ENCODE measurements at places on chromosomes 4 and X.

DNA sequence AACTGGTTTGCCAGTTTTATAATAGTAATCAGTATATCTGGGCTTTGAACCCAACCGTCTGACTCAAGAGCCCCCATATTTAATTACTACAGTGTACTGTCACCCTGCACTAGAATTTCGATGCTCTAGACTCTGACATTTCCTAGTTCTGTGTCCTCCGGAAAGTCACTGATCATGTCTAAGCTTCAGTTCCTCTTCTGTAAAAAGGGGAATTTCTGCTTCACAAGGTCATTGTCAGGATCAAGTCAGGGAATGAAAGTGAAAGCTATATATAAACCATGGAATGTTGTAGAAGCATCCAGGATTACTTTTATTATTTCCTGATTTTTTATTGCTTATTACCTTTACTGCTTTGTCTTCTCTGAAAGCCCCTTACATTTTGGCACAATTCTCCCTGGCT lies 4.0 kb upstream of the KCNIP4 start:
- DNase-seq: no peak

GRCh38 chrX:151701071-151701470 lies 5.8 kb downstream of the PRRG3 start:
- no peak for DNase-seq

- DNase-seq: no peak
Observed at GRCh38 chrX:100830547-100830946, 10.4 kb downstream of the CSTF2 start.

DNA sequence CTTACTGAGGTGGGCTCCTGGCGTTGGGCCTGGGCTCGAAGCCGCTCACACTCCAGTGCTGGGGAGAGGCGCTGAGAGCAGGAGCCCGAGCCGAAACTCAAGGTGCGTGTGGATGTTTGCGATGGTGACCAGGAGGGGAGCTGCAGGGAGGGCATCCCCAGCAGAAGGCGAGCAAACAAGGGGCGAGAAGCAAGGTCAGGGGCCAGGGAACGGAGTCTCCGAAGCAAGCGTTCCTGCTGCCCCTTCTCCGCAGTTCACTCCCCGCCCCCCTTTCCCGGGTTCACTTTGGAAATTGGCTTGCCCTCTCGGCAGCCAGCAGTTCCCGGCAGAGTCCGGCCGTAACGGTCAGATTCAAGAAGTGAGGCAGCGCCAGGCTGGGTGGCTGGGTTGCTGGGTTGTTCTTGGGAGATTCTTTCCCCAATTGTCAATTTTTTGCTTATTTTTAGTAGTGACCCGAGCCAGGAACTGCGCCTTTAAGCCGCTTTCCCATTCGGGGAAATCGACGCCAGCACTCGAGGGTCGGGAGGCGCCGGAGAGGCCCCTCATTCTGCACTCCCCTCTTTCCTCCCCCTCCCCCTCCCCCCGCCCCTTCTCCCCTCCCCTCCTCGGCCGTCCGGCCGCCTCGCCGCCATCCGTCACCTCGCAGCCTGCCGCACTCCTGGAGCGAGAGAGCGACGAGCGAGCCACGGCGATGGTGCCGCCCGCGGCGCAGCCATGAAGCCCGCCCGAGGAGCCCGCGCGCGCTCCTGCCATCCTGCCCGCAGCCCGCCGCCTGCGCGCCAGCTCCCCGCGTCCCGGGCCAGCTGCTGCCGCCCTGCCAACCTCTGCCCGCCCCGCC lies at the start of gene FRMPD3:
Gene FRMPD3 (plus strand): TSS at position 655 of the 838 bp plus-strand sequence. CDS start 76,937 bp downstream, outside the sequence.
- DNase-seq: no peak

DNA sequence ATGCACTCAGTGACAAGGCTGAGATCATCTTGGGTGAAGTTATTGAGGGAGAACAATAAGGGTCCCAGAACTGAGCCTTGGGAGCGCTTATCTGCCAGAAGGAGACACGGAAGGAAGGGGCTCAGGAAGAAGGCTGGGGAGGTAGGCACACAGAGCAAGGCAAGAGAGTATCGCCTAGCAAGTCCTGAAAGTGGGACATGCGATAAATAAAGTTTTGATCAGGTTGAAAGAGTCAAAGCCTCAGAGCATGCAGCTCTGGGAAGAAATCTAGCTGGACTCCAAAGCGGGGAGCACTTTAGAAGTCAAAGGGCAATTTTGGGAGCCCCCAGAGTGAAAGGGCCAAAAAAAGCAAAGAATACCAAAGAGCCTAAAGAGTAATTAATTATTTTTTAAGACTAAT lies 17.7 kb upstream of the ANXA3 start:
- no peak for DNase-seq

Data from fibroblast of pulmonary artery (primary cell).